Activated CD4-positive, alpha-beta T cell treated with anti-CD3 and anti-CD28 coated beads, Interleukin-2, amount 50 U/mL, for 48 hours (primary cell): ENCODE measurements at places on chromosomes 1 and 21.
A peak's percentile ranks its signal among the peaks of the same experiment; 100 is the strongest.

DNA sequence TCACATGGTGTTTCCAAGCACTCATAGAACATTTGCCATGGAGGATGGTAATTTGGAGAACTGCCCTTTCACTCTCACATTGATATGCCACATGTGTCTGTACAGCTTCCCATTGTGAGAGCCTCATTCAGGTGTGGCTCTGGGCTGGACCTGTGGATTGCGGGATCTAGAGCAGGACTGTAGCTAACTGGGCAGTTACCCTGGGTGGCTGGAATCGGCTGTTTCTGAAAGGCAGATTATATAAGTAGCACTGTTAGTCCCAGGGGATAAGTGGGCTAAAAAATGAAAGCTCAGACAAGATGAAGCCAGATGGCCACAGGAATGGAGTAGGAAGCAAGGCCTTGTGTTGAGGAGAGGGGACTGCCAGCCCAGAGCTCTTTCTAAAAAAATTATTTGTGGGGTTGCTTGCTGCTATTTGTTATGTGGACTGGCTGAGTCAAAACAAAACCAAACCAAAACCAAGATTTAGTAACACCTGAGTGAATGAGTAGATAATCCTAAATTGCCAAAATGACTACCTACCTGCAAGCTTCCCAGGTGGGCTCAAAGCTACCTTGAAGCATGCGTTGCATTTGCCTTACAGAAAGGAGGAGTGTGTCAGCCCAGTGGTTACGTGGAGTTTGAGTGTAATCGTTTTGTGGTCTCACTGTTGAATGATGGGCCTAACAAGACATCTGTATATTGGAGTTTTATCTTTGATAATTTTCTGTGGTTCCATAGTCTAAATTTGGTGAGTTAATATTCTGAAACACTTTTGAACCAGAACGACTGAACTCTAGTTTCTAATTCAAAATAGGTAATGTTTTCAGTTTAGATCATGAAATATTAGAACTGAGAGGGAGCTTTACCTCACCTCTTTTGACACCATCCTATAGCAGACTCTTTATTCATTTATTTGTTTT is 58.0 kb downstream of the SDCCAG8 start:
- no peak for DNase-seq

- peak; percentile 33 for DNase-seq
These were observed 40.7 kb upstream of the SCMH1 start for GRCh38 chr1:41282679-41283317.

DNA sequence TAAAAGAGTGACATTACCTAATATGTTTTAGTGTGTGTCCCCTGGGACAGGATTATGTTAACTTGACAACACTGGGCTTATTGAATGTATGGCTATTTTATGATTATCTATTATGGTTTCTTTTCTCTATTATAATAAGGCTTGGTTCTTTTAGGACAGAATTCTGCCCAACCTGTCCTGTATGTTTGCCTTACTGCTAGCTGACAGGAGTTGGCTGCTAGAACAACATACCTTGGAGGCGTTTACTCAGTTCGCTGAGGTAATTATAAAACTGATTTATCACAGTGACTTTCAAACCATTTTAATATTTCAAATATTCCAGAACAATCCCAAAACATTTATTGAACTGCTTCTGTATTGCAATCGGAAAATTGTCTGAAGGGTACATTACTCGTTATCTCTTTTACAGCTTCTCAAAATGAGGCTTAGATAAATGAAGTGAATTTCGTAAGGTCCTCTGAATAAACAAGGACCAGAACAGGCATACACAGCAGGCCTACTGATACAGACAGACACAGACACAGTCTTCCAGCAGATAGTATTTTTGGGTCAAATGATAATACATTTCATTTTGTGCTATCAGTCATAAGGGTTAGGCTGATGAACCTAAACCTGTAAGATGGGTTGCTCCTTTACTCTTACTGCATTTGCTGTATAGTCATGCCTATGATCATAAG is 44.2 kb downstream of the SCYL3 start:
- DNase-seq, result no peak

DNA sequence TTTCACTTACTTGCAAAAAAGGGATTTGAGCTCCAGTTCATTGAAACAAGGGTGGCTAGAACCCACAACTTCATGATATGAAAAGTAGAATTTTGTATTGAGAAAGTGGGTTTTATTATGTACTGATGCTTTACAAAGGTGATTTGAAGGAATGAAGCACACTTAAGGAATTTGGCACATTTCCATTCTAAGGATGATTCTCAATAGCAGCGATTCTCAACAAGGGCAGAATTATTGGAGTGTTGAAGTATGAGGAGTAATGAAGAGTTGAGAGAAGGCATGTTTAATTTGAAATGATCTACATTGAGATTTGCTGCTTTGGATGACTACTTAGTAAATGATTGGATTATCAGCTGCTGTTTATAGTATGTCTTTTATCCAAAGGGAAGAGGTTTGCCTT is 54.7 kb downstream of the FNBP1L start:
- no peak for DNase-seq

DNA sequence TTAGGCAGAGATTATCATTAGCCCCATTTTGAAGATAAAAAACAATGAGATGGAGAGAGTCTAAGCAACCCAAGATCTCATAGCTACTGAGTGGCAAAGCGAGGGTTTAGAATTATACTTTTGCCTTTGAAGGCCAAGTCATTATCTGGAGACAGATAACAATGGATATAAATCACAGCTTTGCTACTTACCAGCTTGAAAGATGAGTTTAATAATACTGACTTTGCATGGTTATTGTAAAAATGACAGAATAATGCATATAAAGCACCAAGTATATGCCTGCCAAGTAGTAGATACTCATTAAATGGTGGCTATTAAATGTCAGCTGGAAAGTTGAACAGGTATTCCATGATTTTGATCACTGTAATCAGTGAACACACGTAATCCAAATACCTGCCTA is 241.6 kb upstream of the SGIP1 start:
- no peak for DNase-seq

DNA sequence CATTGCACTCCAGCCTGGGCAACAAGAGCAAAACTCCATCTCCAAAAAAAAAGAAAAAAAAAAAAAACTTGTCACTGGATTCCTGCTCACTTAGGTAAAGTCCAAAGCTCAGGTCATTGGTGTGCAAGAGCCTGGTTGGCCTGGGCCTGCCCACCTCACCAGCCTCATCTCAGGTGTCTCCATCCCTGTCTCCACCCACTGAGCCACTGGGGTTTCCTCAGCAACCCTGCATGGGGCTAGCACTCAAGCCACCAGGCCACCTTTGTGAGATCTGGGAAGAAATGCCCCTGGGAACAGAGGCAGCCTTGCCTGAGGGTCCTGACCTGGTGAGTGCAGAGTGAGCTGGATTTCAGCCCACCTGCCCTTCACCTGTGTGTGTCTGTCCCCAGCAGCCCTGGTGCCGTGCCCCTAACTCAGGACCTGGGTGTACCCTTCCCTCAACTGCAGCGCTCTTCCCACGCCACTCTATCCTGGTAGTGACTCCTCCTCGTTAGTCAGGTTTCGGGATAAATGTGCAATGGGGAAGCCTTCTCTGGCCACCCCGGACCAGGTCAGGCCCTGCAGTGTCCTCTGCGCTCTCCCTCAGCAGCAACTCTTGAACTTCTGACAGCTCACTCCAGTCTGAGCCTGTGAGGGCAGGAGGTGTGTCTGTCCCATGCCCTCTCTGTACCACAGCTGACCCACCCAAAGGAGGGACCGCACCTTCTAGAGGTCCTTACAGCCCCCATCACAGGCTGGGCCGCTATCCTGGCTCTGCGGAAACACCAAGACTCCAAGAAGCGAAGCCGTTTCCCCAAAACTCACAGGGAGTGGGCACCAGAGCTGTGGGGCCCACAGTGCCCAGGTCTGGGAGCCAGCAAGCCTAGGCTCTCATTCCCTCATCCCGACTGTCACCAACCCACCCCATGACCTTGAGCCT is 3.3 kb downstream of the PDZK1IP1 start:
- no peak for DNase-seq

- no peak for DNase-seq
These were observed 4.7 kb downstream of the RGS8 start for GRCh38 chr1:182679684-182680083.
